ENCODE measurements at places on chromosomes 7 and 10.

DNA sequence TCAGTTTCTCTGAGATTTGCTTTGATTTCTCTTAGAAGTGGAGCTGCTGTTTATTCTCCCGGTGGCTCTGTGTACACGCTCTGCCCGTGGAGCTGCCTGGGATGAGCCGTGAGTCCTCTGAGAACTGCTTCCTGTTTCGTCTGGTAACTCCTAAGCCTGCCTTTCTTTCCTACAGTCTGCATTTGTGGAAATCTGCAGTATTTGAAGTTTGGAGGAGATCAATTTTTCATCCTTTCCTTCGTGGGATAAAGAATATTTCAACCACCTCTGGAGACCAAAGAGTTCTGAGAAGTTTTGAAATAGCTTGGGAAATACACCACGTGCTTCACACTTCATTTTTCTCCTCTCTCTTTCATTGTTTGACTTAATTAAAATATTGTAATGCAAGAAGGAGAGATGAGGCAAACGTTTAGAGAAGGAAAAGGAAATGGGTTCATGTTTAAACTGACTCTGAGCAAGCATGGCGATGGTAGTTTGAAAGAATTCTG, 311.9 kb downstream of the LRMDA start:
- no peak for DNase-seq

DNA sequence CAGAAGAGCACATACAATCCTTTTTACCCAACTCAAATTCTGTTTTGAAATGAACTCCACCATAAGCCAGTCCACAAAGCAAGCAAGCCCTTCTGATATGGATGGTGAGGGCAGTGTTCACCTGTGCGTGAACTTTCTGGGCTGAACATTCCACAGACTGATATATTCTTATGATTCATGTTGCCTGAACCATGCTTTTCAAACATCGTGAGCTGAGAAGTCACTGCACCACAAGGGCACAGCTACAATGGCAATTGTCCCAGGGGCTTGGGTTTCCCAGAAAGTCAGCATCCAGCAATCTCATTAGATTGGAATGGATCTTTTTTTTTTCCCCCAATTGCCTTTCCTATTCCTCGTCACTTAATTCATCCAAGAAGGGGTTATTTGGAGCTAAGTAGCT, 86.9 kb upstream of the ZNF438 start:
- DNase-seq, result no peak

DNA sequence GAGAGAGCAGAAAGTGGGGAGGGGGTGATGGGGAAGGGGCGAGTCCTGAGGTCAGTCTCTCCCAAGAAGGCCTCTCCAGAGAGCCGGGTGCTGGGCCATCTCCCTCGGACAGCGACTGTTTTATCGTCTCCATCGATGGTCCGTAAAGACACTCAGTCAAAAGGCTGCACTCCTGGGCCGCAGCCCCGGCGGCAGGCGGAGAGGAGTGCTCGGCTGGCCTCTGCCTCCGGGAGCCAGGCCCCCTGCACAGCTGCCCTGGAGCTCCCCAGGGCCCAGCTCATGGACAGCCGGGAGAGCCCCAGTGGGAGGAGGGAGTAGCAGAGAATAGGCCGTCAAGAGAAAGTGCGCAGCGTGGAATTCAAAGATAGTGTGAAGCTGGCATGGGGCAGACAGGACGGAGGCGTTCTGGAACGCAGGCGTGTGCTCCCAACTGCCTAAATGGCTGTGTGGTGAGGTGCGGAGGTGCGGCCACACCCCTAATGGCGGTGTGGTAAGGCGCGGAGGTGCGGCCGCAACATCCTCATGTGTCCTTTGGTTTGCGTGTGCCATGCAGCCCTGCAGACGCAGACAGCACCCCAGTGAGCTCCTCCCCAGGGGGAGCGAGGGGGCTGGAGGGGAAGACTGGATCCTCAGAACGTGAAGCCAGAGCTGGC, 477.5 kb upstream of the FOXK1 start:
- no peak for DNase-seq

DNA sequence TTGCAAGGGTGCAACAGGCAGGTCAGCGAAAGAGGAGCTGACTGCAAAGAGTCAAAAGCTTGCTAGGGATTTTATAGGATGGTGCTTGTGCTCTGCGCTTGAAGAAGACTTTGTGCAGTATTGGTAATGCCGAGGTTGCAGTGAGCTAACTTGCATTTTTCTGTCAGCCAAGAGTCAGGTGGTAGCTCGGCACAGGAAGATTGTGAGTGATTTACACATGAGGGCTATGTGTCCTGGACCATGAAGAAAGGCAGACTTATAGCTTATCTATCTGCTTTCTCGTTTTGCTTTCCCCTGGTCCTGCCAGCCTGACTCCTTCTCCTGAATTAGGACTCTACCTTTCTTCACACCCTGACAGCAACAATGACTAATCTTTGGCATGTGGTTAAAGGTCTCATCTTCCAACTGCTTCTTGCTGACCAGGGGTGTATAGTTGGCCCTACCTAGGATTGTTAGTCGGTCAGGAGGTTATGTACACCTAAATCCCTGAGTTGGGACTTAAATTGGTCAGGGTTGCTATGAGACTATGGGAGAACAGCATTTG, 4.1 kb upstream of the SYPL1 start:
- DNase-seq, result no peak

GRCh38 chr10:62071846-62072281, 170.4 kb downstream of the ARID5B start:
- DNase-seq, result no peak

- DNase-seq, result no peak
These were observed 353.6 kb downstream of the CALN1 start for GRCh38 chr7:72058579-72058978.

DNA sequence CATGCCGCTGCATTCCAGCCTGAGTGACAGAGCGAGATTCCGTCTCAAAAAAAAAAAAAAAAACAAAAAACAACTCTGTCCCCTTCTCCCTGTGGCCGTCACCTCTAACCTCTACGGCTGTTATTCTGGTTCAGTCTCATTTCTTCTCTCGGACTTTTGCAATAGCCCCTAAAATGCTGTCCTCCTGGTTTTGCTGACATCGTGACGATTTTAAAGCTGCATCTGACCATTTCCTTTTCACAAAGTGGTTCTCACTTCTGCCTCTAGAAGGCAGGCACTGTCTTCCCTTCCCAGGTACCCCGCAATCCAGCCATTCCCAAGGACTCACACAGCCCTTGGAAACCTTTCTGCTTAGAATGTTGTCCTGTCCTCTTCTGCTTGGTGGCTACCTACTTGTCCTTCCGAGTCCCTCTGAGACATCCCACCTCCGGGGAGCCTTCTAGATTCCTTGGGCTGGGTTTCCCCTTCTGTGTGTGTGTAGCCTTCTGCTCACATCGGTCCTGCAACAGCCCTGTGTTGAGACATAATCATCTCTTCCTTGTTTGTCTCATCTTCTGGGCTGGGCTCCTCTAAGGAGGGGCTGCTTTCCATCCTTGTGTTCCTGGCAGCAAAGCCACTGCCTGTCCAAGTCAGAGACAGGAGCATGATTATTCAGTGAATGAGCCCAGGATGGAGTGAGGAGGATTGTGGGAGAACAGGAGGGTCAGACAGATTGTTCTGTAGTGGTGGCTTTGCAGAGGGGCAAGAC, 83.1 kb downstream of the GRK5 start:
- DNase-seq, result no peak

DNA sequence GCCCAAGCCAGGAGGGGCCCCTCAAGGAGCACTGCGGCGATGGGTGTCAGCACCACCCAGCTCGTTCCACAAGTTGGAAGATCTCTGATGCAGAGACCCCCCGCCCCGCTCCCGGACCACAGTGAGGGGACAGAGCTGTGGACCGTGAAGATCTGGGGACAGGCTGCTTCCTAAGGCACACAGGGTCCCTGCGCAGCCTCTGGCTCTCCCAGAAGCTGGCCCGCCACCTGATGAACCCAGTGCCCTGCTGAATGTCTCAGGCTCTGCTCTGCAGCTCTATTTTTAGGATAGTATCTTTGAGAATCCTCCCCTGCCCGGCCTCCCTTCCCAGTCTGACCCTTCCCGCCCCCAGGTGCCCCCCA, 29.7 kb downstream of the GBX1 start:
- no peak for DNase-seq

- DNase-seq, result no peak
These were observed 278.1 kb downstream of the HTR7 start for GRCh38 chr10:90579602-90580242.

Measured in keratinocyte (primary cell).